ENCODE measurements at places on chromosomes 13 and 19.
A peak's percentile ranks its signal among the peaks of the same experiment; 100 is the strongest.

DNA sequence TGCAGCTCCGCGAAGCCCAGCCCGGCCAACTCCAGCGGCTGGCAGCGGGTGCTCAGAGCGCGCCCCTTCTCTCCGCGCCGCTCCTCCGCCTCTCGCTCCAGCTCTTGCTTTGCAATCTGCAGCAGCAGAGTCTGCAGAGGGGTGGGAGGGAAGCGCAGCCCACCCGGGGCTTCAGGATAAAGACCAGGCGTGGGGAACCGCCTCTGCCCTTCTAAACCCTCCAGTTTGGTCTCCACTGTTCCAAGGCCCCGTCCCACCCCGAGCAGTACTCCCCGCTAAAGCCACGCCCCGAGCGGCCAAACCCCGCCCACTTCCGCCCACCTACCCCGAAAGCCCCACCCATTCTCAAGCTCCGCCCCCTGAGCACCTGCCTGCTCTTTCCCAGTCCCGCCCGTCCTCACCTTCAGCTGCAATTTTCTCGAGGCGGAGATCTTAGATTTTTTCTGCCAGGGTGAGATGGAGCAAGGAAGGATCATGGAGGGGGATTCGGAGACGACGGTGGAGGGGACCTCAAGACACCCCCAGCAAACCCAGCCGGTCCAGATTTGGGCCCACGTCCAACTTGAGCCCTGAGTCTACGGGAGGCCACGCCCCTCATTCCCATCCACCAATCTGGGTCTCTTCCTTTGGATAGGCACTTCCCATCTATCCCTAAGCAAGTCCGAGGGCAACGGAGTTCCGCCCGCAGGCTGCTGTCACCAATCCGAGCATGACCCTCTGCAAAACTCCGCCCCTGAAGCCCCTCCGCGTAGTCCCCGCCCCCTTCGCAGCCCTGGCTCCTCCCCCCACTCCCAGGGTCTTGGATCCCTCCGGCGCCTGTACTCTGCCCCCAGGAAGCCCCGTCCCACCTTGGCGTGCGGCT, 1.1 kb downstream of the TNNI3 start:
- H3K27ac ChIP-seq, result no peak overlapping the region
- H3K27me3 ChIP-seq, result peaks cover 60% of the 10 kb centered on the region
- H3K4me1 ChIP-seq, result peaks cover 30% of the 10 kb centered on the region
- no peak for ATAC-seq

GRCh38 chr19:49148784-49149651, 6.2 kb downstream of the HRC start:
- peak; percentile 55 for ATAC-seq
- H3K4me1 ChIP-seq, result peaks cover 45% of the 10 kb centered on the region
- H3K36me3 ChIP-seq, result peaks cover 4% of the 10 kb centered on the region
- H3K4me3 ChIP-seq, result peak overlapping the region; percentile 58
- H3K27me3 ChIP-seq, result peaks cover 89% of the 10 kb centered on the region
- H3K27ac ChIP-seq, result no peak overlapping the region

GRCh38 chr13:111958612-111959395, 108.1 kb upstream of the SOX1 start:
- ATAC-seq, result no peak
- no peak overlapping the region for H3K4me3 ChIP-seq
- no peak overlapping the region for H3K27ac ChIP-seq
- no peaks in the 10 kb centered on the region for H3K4me1 ChIP-seq
- no peaks in the 10 kb centered on the region for H3K27me3 ChIP-seq
- no peaks in the 10 kb centered on the region for H3K36me3 ChIP-seq

GRCh38 chr19:40803857-40804782, 5.1 kb downstream of the EGLN2 start:
- H3K36me3 ChIP-seq, result peaks cover 60% of the 10 kb centered on the region
- peak overlapping the region; percentile 76 for H3K4me3 ChIP-seq
- H3K4me1 ChIP-seq, result peaks cover 91% of the 10 kb centered on the region
- ATAC-seq, result peak; percentile 82

DNA sequence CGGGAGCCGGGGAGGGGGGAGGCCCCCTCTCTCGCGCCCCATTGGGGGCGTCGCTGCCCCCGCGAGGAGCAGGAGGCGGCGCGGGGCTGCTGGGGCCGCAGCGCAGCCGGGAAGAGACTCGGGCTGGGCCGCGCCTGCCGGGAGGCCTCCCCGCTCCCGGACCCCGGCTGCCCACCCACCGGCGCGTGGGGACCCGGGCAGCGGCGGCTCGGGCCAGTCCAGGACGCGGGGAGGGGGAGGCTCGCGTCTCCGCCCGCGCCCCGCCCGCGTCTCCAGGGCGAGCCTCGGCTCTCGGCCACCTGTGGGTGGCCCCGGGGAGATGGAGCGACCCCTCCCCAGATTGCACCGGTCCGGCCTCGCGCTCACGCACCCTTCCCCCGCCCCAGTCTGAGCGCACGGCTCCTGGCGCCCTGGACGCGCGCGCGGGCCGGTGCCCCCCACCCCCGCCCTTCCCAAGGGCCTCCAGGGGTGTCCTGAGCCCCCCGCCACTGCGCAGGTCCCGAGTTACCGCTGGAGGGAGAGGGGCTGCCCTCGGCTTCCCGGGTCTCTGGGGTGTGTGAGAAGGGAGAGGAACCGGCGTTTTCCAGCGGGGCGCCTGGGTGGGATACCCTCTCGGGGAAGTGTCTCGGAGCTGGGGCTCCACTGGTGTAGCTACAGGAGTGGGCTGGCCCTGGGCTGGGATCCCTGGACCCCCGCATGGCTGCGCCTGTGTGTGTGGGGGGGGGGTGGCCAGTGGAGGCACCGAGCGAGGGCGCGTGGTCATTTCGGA, 645 bp downstream of the PALM start:
- peak; percentile 9 for ATAC-seq
- H3K36me3 ChIP-seq, result no peaks in the 10 kb centered on the region
- peaks cover 57% of the 10 kb centered on the region for H3K27me3 ChIP-seq
- H3K4me1 ChIP-seq, result no peaks in the 10 kb centered on the region
- H3K27ac ChIP-seq, result no peak overlapping the region
- H3K4me3 ChIP-seq, result no peak overlapping the region

DNA sequence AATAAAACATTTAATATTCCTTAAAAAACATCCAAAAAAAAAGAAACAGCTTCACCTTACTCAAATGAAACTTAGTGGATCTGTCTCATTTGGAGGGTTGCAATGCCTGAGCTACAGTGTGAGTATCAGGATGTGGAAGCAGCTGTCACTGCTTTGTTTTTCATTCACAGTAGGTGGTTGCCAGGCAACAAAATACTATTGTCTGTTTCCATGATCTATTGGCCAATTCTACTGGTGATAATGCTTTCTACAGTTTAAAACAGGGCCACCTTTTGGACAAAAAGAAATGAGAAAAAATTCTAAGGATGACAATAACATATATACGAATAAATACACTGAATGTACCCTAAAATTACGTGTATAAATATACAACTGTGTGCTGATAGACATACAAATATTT, 3.0 kb downstream of the ENOX1 start:
- H3K4me1 ChIP-seq, result peaks cover 13% of the 10 kb centered on the region
- ATAC-seq, result no peak

DNA sequence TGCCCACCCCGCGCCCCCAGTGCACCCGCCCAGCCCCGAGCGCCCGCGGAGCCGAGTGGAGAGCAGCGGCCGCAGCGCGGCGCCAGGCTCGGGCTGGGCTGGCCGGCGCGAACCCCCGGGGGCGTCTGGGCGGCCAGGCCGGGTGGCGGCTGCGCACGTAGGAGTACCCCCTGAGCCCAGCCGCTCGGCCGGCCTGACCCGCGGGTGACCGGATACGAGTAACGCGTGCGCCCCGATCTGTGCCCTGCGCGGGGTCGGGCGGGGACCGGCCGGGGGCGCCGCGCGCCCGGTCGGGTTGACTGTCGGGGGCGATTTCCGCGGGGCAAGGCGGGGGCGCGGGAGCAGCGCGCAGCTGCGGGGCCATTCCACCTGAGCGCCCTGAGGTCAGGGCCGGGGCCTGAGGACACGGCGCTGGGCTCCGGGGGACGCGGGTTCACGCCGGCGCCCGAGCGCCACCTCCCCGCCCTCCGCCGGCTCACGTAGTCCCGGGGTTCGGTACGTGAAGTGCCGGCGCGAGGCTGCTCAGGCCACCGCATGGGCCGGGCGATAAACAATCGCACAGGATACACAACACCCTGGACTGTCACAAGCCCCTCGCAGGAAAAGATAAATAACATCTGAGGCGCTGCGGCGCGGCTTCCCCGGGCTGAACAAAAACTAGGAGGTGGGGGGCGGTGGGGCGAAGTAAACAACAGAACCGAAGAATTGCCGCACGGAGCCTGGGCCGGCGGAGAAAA, 37.6 kb upstream of the FLT1 start:
- H3K36me3 ChIP-seq, result peaks cover 5% of the 10 kb centered on the region
- no peak for ATAC-seq
- H3K27ac ChIP-seq, result no peak overlapping the region
- peaks cover 7% of the 10 kb centered on the region for H3K4me1 ChIP-seq
- H3K27me3 ChIP-seq, result peaks cover 40% of the 10 kb centered on the region

- H3K4me1 ChIP-seq, result no peaks in the 10 kb centered on the region
- H3K27me3 ChIP-seq, result peaks cover 12% of the 10 kb centered on the region
Measured at GRCh38 chr13:25649001-25649633, 277.3 kb downstream of the ATP8A2 start.

GRCh38 chr13:20340136-20340758, 108.1 kb upstream of the GJB6 start:
- H3K4me1 ChIP-seq, result peaks cover 6% of the 10 kb centered on the region
- ATAC-seq, result peak; percentile 43
- H3K27me3 ChIP-seq, result peaks cover 9% of the 10 kb centered on the region
- H3K27ac ChIP-seq, result no peak overlapping the region

- peak overlapping the region; percentile 71 for H3K27ac ChIP-seq
- no peak overlapping the region for H3K4me3 ChIP-seq
- peaks cover 41% of the 10 kb centered on the region for H3K36me3 ChIP-seq
- ATAC-seq, result no peak
- no peaks in the 10 kb centered on the region for H3K27me3 ChIP-seq
Measured at GRCh38 chr19:7373862-7374261, 25.1 kb downstream of the ARHGEF18 start.

- no peak for ATAC-seq
- H3K4me3 ChIP-seq, result no peak overlapping the region
- H3K36me3 ChIP-seq, result no peaks in the 10 kb centered on the region
- H3K27ac ChIP-seq, result no peak overlapping the region
Measured at GRCh38 chr13:103276775-103277498, 210.7 kb upstream of the SLC10A2 start.

All from stimulated activated memory B cell treated with anti-CD40 and anti-IgM and Interleukin-4, amounts not matched to agents 10 μg/mL and 1 μg/mL and 100 μg/mL, for 72 hours (primary cell).